ENCODE measurements at places on chromosomes 11 and 22. TPM values are rescaled to one million over a fixed set of nuclear protein-coding genes. Genes with fewer than 3 reads are reported as not detected.

Gene CFAP300
- total RNA-seq, result 1.8 TPM

Gene TAF6L
- total RNA-seq, result 37.4 TPM

Gene PEX16
- 25.6 TPM for total RNA-seq

Gene CRYBA4
- total RNA-seq, result not detected

Gene CCDC89
- total RNA-seq, result not detected

Gene MAPK12
- 46.5 TPM for total RNA-seq

Gene EXPH5
- 3.4 TPM for total RNA-seq

Gene MUC5B
- total RNA-seq, result 0.05 TPM

Gene CDC45
- total RNA-seq, result 23.5 TPM

DNA sequence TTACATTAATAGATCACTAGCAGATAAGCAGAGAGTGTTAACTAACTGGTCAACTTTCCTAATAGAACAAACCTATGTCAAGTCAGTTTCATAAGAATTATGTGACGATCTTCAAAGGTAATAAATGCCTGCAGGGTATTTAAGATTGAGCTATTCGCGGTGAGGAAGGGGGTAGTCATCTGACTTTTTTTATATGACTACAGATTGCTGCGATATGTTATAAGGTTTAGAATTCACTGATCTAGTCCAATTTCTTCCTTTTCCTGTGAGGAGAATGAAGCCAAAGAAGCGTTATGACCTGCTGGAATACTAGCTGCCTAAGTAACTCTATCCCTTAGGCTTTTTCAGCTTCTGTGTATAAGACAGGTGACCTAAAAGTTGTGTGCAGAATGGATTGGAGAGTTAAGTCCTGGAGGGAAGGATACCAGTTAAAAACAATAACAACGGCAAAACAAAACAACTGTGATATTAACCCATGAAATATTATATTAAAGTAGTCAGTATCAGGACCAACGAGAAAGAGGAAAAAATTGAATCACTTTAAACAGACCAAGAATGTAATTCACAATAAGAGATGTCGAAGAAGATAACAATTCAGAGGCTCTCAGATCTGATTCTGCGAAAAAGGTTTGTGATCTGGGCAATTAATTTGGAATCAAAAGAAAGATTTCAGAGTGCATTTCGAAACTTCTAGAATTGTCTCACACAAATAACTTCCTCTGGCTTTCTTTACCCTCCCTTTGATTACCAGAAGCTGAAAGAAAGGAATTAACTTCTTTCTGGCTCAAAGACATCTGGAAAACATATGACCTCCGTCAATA lies 630 bp downstream of the CASP4 start:
- no peaks in the 10 kb centered on the region for H3K36me3 ChIP-seq
- DNase-seq, result no peak
- no peaks in the 10 kb centered on the region for H3K27me3 ChIP-seq
- H3K4me3 ChIP-seq, result no peak overlapping the region
- H3K4me1 ChIP-seq, result no peaks in the 10 kb centered on the region
- no peak overlapping the region for H3K27ac ChIP-seq

DNA sequence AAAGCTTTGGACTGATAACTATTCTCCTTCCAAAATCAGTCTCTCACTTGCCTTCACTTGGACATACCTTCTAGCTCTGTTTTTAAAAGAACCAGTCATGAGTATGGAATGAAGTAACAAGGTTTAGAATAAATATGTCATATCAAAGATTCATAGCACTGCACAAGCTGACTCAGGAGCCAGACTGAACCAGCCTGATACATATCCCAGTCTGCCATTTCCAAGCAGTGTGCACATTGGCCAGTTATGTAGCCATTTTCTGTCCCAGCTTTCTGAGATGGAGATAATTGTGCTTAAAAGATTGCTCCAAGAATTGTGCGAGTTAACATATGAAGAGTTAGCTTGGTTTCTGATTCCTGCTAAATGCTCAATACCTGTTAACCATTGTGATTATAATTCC lies 311.3 kb downstream of the C11orf87 start:
- H3K4me1 ChIP-seq, result no peaks in the 10 kb centered on the region
- no peaks in the 10 kb centered on the region for H3K27me3 ChIP-seq
- no peaks in the 10 kb centered on the region for H3K36me3 ChIP-seq
- H3K4me3 ChIP-seq, result no peak overlapping the region
- H3K27ac ChIP-seq, result no peak overlapping the region

GRCh38 chr11:16825101-16825500 lies 86.7 kb downstream of the C11orf58 start:
- DNase-seq, result peak; percentile 66
- peaks cover 12% of the 10 kb centered on the region for H3K36me3 ChIP-seq
- no peaks in the 10 kb centered on the region for H3K27me3 ChIP-seq
- no peak overlapping the region for H3K4me3 ChIP-seq

GRCh38 chr11:7299393-7299792 lies 47.7 kb downstream of the SYT9 start:
- no peak overlapping the region for H3K4me3 ChIP-seq
- DNase-seq, result no peak
- no peaks in the 10 kb centered on the region for H3K36me3 ChIP-seq
- H3K4me1 ChIP-seq, result no peaks in the 10 kb centered on the region
- no peak overlapping the region for H3K27ac ChIP-seq
- no peaks in the 10 kb centered on the region for H3K27me3 ChIP-seq

DNA sequence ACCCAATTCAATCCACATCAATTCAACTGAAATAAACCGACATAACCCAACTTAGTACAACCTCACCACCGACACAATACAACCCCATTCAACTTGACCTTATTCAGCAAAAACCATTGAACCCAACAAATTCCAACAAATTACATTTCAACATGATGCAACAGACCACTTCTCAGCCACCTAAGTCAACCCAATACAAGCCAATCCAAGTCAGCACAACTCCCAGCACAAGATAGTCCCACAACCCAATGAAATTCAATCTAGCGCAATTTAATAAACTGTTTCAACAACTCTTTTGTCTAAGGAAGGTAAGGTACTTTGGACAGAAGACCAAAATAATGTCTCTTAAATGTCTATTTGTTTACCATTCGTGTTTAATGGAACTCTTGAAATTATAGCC lies 226.0 kb downstream of the MIAT start:
- H3K4me1 ChIP-seq, result no peaks in the 10 kb centered on the region
- H3K4me3 ChIP-seq, result no peak overlapping the region
- no peaks in the 10 kb centered on the region for H3K36me3 ChIP-seq
- H3K27ac ChIP-seq, result no peak overlapping the region
